NCI-H774 (cell line): ENCODE measurements at places on chromosomes 13 and 19.

DNA sequence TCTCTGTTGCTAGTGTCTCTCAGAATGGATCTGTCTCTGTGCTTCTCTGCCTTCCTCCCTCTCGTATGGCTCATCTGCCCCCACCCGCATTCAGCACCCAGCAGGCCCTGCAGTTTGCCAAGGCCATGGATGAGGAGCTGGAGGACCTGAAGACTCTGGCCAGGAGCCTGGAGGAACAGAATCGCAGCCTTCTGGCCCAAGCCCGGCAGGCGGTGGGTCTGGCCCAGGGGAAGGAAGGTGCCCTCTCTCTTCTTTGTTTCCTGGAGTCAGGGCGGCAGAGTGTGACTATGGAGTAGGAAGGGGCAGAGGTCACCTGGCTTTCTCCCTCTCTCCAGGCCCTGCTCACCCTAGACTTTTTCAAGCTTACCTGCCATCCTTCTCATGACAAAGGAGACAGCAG lies 10.9 kb downstream of the KASH5 start:
- no peak for DNase-seq

- no peak for DNase-seq
Observed at GRCh38 chr13:66076417-66076816, 1153.7 kb downstream of the PCDH9 start.

GRCh38 chr13:38979891-38980749 lies 10.5 kb downstream of the STOML3 start:
- DNase-seq: peak; percentile 8

GRCh38 chr13:98831236-98831635 lies 78.8 kb upstream of the SLC15A1 start:
- DNase-seq: no peak

DNA sequence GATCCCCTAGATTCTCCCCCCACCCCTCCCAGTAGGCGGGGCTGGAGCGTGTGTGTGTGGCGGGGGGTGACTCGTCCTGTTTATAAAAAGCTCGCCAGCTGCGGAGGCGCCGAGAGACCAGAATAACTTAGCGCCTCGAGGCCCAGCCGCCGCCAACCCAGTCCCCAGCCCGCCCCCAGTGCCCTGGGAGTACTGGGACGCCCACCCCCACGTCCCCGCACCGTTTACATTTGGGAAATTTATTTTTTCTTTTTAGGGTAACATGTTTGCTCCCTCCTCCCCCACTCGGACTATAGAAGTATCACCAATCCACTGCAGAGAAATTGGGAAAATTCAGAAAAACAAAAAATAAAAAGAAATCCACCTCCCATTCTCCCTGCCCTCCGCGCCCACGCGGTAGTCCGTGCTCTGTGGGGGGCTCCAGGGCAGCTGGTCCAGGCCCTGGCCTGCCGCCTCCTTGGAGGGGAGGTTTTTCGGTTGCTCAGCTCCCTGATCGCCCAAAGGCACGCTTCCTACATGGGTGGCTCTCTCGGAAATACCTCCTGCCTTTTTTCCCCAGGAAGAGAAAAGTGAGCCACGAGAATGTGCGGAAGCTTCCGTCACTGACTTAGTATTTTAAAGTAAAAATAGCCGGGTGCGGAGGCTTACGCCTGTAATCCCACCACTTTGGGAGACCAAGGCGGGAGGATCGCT lies 1.5 kb upstream of the RAB3A start:
- peak; percentile 73 for DNase-seq

DNA sequence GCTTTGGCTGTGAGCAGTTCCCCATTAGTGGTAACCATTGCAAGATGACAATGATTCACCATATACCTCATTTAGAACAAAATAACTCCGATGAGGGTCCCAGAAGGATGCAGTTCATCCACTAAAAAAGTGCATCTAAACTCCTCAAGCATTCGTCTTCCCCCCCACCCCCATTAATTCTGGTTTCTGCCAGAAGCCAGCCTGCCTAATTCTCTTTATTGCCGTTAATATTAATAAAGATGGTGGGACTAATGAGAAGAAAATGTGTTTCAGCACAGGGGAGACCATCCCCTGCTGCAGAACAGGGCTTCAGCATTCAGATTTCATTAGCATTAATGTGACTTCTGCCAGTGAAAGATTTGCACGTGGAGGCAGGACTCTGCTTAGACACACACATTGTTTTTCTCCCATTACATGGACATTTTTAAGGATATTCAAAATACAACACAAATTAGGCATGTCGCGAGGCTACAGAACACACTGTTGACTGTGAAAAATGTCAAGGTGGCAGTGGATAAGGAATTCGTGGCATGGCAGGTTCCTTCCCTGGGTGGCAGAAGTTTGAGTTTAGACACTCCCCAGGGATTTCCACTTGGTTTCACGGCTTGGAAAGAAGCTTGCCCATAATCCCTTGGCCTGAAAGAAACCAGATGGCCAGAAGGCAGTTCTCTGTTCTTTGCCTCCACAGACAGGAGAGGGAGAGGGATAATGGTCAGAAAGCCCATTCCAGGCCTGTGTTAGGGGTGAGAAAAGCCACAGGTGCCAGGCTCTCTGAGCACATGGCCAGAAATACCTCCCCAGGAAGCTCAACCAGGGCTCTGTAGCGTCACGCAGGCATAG lies 236.5 kb downstream of the FOXO1 start:
- DNase-seq: no peak

- peak; percentile 39 for DNase-seq
Observed at GRCh38 chr19:13781547-13781946, 7.3 kb downstream of the C19orf53 start.
